MM.1S (cell line): ENCODE measurements at places on chromosomes 11 and 22.

GRCh38 chr11:17314904-17315426, 36.6 kb upstream of the NCR3LG1 start:
- DNase-seq: no peak

DNA sequence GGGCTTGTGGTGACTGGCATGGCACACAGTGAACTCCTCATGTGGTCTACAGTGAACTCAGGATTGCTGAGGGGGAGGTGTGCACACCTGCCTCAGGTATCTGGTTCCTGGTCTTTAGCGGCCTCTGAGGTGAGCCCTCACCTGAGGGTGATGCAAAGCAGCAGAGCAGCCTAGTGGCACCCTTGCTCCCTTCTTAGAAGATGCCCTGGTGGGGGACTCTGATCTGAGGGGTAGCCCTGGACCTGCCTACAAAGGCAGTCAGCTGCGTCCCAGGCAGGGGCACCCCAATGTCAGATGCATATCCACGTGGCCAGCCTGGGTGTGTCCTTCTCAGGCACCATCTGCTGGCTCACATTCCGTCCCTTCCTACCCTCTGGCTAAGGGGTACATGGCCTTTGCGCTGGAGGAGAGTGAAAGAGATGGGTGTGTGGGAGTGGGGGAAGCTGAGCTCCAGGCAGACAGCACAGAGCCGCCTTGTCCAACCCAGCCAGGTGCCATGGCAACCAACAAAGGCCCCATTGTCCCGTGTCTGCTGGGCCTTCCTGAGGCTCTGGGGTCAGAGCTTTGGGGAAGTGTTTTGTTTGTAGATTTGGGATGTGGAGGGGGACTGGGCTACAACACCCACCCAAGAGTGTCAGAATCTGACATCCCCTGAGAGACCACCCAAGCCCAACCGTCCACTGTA, 5.8 kb downstream of the PLEKHB1 start:
- no peak for DNase-seq

DNA sequence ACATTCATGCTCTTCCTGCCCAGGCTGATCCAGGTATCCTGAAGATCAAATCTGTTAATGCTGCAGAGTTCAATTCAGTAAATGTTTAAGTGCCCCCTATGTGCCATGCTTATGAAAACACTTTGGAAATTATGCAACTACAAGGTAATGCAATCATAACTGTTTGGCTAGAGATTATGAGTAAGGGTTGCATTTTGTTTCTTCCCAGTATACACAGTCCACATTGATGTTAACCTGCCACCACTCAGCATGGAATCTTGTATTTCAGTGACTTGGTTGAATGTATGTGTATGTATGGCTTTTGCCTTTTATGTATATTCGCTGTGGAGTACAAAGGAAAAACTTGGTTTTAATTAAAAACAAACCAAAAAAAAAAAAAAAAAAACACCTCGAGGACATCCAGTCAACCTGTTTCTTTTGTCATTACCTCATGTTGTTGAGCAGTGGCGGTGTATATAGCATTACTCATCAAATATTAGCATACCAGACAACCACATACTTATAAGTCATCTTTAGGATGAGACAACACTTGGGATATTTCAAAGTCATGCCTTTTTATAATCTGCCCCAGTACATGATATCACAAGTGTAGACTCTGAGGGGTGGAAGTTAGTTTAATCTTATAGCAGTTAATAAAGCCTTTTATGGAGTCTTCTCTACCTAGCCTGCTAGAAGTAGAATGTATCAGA, 86.1 kb upstream of the HORMAD2 start:
- DNase-seq: no peak

- no peak for DNase-seq
Measured at GRCh38 chr22:47630741-47631534, 868.5 kb downstream of the TBC1D22A start.

DNA sequence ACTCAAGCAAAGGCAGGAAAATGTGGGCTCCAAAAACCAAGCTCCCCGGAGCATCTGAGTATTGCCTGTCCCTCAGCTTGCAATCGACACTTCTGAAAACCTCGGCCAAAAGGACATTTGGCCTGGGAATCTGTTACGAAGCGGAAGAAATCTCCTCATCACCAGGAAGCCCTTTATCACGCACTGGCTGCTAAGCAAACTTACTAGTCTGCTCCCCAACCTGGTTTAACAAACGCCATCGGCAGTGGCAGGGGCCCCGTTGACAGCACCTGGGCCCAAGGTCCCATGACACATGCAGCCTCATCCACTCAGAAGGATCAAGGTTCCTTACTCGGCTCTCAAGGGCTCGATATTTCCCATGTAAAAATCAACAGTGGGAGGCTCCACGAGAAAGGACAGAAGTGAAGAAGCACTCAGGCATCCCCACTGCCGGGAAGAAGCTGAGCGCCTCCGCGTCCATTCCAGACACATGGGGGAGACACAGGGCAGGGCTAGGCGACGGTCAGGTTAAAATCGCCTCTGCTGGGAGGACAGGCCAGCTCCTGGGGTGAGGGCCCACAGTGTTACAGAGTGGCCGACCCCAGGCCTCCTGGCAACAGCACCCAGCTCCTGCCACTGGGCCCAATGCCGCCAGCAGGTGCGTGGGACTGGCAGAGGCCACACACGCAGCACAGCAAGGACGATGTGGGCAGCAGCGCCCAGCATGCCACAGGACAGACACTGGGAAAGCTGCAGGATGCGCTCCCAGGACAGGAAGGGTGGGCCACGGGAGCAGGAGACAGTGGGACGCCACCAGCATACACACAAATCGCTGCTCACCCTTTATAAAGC, 27.1 kb downstream of the BRD1 start:
- DNase-seq: no peak

DNA sequence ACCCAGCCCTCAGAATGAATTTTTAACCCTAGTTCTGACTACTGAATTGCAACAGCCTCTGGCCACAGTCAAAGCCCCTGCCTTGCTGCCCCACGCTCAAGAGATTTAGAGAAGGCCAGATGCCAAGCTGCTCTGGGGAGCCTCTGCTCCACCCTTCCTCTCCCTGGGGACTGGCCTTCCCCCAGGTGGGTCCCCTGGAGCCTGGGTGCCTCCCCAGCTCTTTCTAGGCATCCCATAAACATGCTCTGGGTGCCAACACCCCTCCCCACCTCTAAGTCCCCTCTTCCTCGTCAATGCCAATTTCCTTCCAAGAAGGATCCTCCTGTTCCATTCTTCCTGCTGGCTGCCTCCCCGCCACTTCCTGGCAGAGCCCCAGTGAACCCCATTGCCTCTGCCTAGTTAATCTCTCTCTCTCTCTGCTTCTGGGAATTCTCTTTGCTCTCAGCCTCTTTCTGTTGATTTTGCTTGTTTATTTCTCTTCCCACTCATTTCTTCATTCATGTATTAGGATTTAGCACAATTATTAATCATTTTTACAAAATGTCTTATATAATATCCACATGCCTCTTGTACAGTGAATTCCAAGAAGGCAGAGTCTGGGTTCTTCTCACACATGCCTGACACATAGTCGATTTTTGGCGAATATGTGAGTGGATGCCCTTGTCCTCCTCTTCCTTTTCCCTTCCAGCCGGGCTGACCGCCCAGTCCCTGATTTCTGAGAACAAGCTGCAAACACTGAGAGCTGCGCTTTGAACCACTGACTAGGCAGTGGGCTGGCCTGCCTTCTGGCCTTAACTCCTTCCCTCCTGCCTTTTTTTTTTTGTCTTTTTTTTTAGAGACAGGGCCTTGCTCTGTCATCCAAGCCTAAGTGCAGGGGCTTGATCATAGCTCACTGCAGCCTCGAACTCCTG, 17.5 kb downstream of the UQCR10 start:
- DNase-seq: no peak

GRCh38 chr11:114155116-114155515, 95.6 kb downstream of the ZBTB16 start:
- DNase-seq: no peak

DNA sequence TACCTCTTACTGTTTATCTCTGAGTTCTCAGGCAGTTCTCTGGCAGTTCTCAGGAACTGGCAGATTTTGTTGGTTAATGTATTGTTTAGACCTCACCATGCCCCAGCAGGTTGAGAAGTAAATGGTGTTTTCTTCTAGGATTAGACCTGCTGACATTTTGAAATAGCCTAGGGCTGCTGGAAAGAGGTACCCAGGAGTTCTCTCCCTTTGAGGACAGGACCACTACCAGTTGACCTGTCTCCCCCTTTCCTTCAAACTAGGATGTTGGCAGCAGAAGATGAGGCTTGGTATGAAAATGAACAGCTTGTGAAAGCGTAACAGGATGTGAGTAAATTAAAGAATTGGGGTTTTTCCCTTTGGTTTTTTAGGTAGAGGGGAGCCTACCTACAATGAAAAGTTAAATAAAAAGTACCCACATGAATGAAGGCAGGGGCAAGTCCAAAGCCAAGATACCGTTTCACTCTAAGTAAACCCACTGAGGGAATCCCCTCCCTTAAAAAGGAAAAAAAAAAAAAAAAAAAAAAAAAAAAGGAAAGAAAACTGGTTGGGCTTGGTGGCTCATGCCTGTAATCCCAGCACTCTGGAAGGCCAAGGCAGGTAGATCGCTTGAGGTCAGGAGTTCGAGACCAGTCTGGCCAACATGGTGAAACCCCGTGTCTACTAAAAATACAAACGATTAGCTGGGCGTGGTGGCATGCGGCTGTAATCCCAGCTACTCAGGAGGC, 96.2 kb downstream of the PDHX start:
- DNase-seq: peak; percentile 68

GRCh38 chr11:11845071-11845470, 3.3 kb downstream of the USP47 start:
- DNase-seq: no peak
